Gastroesophageal sphincter (tissue), 4 donors: ENCODE measurements at places on chromosomes 13 and 19. TPM values are rescaled to one million over a fixed set of nuclear protein-coding genes. Genes with fewer than 3 reads are reported as not detected.

KIR3DL1 gene
- total RNA-seq = not detected

SSC5D gene
- 35.2 TPM for total RNA-seq

DDX39A gene
- total RNA-seq = 43.0 TPM

RASIP1 gene
- total RNA-seq = 10.4 TPM

WDR88 gene
- total RNA-seq = not detected

PCDH20 gene
- total RNA-seq = 14.0 TPM

ZIC2 gene
- total RNA-seq = not detected

KCNN1 gene
- total RNA-seq = not detected

HIF3A gene
- total RNA-seq = 383 TPM

AP1M2 gene
- total RNA-seq = not detected

SLC25A41 gene
- total RNA-seq = 1.3 TPM

SEMA6B gene
- total RNA-seq = 7.0 TPM

MYADM gene
- 141 TPM for total RNA-seq

CD22 gene
- 5.3 TPM for total RNA-seq

CLC gene
- total RNA-seq = not detected

ZNF626 gene
- 27.1 TPM for total RNA-seq

MLLT1 gene
- 25.8 TPM for total RNA-seq

ZNF30 gene
- total RNA-seq = 0.94 TPM

PPP1R15A gene
- total RNA-seq = 70.0 TPM

GPR4 gene
- total RNA-seq = 4.3 TPM

CEACAM4 gene
- 2.6 TPM for total RNA-seq

PROZ gene
- not detected for total RNA-seq

CALR3 gene
- not detected for total RNA-seq

IZUMO2 gene
- not detected for total RNA-seq

BORCS8 gene
- total RNA-seq = 28.8 TPM

USPL1 gene
- 17.3 TPM for total RNA-seq

SYNE4 gene
- total RNA-seq = 0.39 TPM

PRMT1 gene
- total RNA-seq = 148 TPM

POU2F2 gene
- 1.8 TPM for total RNA-seq

ZNF333 gene
- 22.7 TPM for total RNA-seq

CGB1 gene
- total RNA-seq = not detected

MBD3L3 gene
- total RNA-seq = not detected

NFKBIB gene
- 18.5 TPM for total RNA-seq

HPN gene
- total RNA-seq = 1.2 TPM

TNFSF9 gene
- not detected for total RNA-seq

RYR1 gene
- total RNA-seq = 1.6 TPM

ZNF552 gene
- 5.0 TPM for total RNA-seq

OR7A5 gene
- total RNA-seq = not detected

SIGLECL1 gene
- not detected for total RNA-seq

WDFY2 gene
- total RNA-seq = 5.2 TPM

FAM32A gene
- 126 TPM for total RNA-seq
